ENCODE measurements at places on chromosomes 4 and X.
A peak's percentile ranks its signal among the peaks of the same experiment; 100 is the strongest.

- peak; percentile 5 for DNase-seq
Observed at GRCh38 chr4:7831330-7831729, 108.3 kb downstream of the AFAP1 start.

GRCh38 chr4:16205298-16206164 is 20.7 kb downstream of the TAPT1 start:
- DNase-seq: peak; percentile 30

DNA sequence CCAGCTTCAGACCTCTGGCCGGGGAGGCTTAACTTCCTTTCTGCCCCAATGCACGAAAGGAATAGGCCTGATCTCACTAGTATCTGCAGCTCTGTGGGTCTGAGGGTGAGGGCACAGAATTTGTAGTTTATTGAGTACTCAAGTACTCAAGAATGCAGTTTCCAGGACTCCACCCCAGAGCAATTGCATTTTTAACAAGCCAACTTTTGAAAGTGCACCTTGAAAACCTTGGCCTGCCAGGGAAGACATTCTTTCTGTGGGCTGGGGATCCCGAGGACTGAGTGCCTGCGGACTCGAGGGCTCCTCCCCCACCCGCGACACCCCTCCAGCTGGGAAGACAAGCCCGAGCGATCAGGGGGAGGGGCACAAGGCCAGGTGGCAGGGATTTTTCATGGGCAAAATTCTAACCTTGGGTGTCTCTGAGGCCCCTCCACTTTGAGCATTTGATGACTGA is 22.4 kb downstream of the RS1 start:
- no peak for DNase-seq

- DNase-seq: no peak
Observed at GRCh38 chr4:30553151-30553550, 167.0 kb upstream of the PCDH7 start.

GRCh38 chr4:73103799-73104503 is 34.4 kb upstream of the COX18 start:
- no peak for DNase-seq

DNA sequence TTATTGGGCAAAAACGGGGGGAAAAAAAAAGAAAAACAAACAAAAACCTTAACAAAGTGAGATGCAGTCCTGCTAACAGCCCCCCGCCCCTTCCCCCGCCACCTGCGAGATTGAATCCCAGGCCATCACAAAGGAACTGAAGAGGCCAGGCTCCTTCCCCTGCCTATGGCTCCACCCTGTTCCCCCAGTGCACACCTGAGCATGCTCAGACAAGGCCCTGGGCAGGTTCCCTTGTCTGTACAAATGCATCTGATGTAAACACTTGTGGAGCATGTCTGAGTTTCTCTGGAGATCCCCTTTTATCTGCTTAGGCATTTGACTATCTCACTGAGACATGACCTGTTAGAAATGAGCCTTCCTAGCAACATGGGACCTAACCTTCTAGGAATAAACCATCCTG is 983.7 kb upstream of the PABPC4L start:
- DNase-seq: no peak

DNA sequence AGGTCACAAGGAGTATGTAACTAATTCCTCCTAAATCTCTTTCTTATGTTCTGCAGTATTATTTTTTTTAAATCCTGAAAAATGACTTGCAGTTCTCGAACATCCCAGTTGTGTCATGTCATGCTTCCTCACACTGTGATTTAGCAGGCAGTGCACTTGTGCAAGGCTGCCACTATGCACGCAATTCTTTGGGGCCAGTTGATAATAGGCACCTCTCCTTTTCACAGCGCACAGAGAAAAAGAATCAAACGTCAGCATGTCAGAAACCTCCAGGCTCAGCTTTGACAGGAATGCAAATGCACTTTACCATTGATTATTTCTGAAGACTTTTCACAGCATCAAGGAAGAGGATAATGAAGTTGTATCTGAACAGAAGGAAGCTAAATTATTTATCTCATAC is 62.9 kb downstream of the FGF13 start:
- DNase-seq: no peak

- DNase-seq: no peak
Observed at GRCh38 chr4:48564151-48564550, 74.1 kb downstream of the ZAR1 start.

DNA sequence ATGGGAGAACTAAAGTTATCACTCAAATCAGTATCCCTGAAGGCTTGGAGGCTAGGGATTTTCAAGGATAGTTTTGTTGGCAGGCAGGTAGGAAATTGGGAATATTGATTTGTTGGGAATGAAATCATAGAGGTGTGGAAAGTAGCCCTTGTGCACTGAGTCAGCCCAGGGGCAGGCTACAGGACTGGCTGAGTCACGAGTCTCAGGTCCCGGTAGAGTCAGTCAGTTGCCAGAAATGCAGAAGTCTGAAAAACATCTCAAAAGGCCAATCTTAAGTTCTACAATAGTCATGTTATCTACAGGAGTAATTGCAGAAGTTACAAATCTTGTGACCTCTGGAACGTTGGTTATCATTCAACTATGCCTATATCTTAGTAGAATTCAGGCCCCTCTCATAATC is 153.1 kb downstream of the GC start:
- no peak for DNase-seq

DNA sequence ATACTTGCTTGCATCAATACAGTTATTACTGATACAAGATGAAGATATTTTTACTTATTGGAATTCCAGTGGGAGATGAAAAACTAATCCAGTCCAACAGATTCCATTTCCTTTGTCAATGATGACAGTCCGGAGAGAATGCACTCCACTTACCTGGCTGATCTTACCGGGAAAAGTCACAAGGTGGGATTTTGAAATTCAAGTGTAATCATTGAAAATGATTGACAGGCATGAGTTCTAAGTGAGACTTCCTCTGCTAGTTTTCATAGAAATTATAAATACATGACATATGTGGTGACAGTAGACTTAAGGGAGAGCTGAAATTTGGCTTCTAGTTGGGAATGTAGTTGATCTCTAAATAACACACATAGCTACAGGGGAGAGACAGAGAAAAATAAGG is 859.9 kb downstream of the FAT4 start:
- no peak for DNase-seq

- DNase-seq: no peak
Observed at GRCh38 chr4:186227744-186228513, 622 bp downstream of the KLKB1 start.

- DNase-seq: no peak
Observed at GRCh38 chrX:31092970-31093638, 21.3 kb upstream of the FTHL17 start.

DNA sequence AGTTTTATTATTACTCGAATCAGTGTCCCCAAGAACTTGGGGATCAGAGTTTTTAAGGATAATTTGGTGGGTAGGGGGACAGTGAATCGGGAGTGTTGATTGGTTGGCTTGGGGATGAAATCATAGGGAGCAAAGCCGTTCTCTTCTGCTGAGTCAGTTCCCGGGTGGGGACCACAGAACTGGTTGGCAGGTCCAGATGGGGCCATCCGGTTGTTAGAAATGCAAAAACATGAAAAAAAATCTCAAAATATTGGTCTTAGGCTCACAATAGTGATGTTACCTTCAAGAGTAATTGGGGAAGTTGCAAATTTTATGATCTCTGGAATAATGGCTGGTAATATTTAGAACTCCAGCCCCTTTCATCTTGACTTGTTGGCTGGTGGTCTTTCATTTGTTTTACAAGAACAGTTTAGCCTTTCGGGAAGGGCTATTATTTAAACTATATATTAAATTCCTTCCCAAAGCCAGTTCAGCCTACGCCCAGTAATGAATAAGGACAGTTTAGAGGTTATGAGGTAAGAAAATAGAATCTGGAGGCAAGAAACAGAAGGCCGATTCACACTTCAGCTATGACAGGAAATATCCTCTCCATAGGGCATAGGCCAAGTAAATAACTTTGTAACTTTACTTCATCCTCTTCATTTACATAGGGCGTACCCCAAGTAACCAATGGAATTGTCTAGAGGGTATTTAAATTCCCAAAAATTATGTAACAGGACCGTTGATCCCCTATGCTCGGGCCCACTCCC is 164.1 kb upstream of the STS start:
- DNase-seq: no peak

- DNase-seq: no peak
Observed at GRCh38 chr4:95761426-95761825, 78.5 kb upstream of the PDHA2 start.

DNA sequence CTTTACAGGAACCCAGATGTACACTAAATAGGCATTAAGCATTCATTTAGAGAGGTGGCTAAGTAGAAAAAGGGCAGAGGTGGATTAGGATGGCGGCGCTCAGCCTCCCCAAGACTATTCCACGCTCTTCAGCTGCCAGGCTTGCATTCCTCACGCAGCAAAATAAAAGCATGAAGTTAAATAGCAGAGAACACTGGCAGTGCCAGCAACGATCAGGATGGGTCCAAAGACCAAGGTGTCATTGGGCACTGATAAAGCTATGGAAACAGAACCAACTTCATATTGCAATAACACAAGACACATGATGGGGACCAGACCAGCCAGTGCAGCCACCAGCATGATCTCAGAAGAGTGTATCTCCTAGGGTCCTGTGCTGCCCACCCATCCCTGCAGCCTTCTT is 42.0 kb downstream of the TMEM156 start:
- DNase-seq: no peak

DNA sequence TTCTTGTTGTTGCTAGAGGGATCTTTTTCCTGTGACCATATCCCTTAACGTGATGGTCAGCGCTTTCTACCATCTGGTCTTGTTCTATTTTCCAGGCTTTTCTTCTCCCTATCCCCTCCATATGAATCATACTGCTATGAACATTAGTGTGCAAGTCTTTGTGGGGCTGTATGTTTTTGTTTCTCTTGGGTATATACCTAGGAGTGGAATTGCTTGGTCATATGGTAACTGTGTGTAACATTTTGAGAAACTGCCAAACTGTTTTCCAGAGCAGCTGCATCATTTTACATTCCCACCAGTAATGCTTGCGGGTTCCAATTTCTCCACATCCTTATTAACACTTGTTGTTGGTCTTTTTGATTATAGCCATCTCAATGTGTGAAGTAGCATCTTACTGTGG is 121.4 kb downstream of the SPRY1 start:
- no peak for DNase-seq

GRCh38 chr4:109472343-109472761 is 38.7 kb downstream of the SEC24B start:
- peak; percentile 27 for DNase-seq

All from Kasumi-1 (cell line).